ENCODE measurements at places on chromosomes 4 and X.

- no peak for DNase-seq
These were observed 35.6 kb upstream of the ADRA2C start for GRCh38 chr4:3730422-3731190.

GRCh38 chrX:47776292-47777006 is 60.3 kb upstream of the ZNF81 start:
- no peak for DNase-seq

- no peak for DNase-seq
These were observed 618 bp upstream of the XK start for GRCh38 chrX:37684973-37685372.

GRCh38 chr4:79249881-79250503 is 75.9 kb downstream of the NAA11 start:
- no peak for DNase-seq

DNA sequence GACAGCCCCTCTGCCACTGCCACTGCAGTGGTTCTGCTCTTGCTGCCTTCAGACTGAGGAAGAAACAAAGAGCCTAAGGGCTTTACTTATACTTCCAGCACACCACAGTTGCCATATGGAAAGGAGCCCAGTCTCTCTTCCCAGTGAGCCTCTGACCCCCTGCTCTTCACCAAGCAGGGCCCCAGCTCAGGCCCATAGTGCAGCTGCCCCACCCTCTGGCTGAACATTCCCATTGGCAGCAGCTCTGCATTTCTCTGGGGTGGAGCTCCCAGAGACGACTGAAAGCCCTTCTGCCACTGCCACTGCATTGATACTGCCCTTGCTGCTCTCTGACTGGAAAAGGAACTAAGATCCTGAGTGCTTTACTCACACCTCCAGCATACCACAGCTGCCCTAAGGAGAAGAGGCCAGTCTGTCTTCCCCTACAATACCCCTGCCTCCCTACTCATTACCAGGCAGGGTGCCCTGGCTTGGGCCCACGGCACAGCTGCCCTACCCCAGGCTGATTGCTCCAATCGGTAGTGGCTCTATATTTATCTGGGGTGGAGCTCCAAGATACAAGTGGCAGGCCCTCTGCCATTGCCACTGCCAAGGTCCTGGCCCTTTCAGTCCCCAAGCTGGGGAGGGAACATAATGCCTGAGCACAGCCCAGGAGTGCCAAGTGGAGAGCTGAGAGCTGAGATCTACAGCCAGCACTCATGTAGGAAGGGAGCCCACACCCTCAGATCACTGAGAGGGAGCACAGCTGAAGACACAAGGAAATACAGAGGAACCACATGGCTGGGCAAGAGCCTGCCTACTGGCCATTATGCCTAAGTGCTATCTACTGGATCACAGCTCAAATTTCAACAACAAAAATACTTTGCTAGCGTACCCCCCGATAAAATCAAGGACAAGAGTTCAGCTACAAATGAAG is 36.0 kb downstream of the AWAT2 start:
- DNase-seq, result no peak

DNA sequence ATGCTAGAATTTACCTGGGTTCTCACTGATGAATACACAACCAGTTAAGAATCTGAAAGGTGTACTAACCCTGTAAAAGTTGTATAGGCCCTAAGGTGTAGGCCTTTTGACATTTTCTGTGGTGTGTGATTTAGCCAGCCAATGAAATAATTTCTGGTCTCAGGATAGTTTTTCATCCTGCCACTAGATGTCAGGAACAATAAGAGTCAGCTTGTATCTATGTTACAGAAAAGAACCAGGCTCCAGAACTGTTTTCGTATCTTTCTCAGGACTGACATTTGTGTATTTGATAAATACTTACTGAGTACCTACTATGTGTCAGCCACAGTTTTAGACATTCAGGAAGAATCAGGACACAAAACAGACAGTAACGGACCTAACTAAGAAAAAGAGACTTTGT is 673.6 kb upstream of the TENM3 start:
- DNase-seq, result peak; percentile 56

DNA sequence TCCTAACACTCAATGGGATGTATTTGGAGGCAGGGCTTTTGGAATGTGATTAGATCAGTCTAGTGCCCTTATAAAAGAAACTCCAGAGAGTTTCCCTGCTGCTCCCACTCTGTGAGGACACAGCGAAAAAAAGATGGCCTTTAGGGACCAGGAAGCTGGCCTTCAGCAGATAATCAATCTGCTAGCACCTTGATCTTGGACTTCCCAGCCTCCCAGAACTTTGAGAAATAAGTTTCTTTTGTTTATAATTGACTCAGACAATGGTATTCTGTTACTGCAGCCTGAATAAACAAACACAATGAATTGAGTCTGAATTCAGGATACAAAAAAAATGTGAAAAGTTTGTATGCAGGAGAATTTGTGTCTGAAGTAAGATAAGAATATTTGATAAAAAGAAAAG is 842.1 kb downstream of the FSTL5 start:
- no peak for DNase-seq
